ENCODE measurements at places on chromosomes 4 and X.

DNA sequence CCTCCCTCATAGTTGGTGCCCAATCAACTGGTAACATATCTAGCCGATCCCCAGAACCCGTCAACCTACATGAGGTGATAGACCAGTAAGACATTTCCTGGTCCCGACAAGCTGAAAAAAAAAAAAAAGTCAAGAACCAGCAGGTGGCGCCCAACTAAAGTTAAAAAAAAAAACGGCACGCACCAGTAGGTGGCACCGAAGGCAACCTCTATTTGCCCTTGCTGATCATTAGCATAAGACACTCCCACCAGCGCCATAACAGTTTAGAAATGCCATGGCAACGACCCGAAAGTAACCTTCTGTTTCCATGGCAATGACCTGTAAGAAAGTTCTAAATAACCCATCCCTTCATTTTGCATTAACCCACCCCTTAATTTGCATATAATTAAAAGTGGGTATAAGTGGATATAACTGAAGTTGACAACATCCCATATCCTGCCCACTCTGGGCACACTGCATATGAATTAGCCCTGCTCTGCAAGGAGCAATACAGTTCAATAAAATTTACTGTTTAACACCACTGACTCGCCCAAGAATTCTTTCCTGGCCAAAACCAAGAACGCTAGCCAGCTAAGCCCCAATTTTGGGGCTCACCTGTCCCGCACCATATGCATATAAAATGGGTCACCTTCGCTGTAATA lies 83.9 kb upstream of the SPANXB1 start:
- DNase-seq: peak; percentile 72

DNA sequence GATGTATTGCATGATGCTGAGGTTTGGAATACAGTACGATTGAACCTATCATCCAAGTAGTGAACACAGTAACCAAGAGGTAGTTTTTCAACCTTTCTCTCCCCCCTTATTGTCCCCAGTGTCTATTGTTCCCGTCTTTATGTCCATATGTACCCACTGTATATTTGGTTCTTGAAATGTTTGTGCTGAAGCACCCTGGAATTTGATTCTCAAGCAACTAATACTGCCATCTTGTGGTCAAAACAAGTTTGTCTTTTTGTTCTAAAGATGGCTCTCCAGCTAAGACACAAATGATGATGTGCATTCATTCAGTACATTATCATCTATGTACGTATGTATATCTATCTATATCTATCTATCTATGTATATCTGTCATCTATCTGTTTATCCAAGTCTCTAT lies 33.5 kb upstream of the DCX start:
- DNase-seq: peak; percentile 46

DNA sequence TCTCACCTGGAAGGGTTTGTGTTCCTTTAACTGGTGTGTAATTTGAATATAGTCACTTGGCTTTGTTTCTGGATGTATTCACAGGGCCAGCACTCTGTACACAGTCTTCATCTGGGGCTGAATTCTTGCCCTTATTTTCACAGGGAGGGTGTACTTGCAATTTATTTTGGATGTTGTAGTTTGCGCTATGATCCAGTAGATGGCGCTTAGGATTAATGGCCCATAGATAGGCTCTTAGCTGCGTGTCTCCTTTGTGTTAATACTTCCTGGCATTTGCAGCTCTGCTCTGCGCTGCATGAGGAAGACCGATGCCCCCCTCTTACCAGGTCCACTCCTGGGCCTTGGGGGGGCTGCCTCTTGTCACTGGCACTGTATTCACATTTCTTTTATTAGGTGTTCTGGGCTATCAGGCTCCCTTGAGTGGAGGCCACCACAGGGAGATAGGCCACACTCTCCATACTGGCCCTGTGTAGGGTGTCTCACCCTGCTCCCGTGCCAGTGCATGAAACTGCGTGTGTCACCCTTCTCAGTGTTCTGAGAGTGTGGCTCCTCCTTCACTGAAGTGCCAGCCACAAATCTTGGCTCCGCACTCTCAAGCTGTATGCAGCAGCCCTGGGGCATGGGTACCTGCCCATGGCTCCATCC lies 562.2 kb downstream of the ZIC3 start:
- peak; percentile 44 for DNase-seq

DNA sequence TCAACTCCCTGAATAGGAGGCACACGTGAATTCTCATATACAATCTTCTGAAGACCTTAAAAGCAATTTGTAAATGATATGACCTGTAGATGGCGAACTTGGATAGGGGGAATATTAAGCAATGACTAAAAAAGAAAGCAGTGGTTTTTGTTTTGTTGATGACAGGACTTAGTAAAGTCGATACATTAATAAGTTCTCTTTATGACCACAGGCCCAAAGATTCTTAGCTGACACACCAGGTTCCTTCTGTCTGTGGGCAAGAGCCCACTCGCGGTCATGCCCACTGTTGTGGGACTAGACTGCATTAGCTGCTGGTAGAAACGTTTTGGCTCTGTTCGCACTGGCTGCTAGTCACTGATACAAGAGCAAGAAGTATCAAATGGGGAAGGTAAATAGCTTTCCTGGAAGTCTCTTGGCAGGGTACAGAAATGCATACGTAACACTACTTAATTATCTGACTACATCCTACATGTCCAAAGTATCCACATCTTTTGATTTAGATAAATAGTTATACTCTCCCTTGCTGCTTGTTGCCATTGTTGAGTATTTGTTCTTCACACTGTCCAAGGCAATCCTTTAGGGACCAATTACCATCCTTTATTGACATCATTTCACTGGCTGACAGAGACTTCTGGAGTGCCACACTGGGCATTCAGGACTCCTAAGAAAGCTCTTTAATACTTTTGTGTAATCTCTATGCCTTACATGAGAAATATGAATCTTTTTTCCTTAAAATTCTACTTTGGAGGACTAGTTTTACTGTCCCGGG lies 31.0 kb downstream of the ALPK1 start:
- DNase-seq: peak; percentile 79

All from fibroblast of the aortic adventitia (primary cell).